ENCODE measurements at places on chromosomes 2 and 18.

DNA sequence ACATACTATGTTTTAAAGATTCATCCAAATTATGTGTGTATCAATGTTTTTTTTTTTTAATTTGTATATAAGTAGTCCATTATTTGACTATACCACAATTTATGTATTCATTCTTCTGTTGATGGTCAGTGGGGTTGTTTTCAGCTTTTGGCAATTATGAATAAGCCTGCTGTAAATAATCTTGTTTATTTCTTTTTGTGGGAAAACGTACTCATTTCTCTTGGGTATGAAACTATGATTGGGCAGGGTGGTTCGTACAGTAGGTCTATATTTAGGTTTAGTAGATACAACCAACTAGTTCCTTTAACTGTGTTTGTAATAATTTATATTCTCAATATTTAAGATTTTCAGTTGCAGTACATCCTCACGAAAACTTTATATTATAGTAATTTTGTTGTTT lies 329.2 kb downstream of the LPIN1 start:
- no peak for DNase-seq

- DNase-seq: no peak
Measured at GRCh38 chr2:216340280-216340631, 32.0 kb downstream of the MARCHF4 start.

GRCh38 chr18:39425172-39425850 lies 1859.7 kb upstream of the CELF4 start:
- no peak for DNase-seq

GRCh38 chr2:28355521-28356094 lies 37.0 kb upstream of the FOSL2 start:
- DNase-seq: no peak

GRCh38 chr2:65231892-65232477 lies 4.4 kb downstream of the ACTR2 start:
- no peak for DNase-seq

All from GM12892 (cell line).